ENCODE measurements at places on chromosomes 3 and 15.

DNA sequence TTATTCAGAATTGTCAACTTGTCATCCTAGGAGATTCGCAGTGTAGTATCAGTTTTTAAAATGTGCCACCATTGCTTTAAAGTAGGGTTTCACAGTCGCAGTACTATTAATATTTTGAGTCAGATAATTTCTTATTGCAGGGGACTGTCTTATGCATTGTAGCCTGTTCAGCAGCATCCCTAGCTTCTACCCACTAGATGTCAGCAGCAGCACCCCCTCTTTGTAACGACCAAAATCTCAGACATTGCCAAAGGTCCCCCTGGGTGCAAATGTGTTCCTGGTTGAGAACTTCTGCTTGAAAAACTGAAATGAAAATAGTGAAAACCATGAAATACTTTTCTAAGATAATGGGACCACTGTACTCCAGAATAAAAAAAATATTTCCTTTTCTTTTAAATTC lies 474.8 kb downstream of the CNTN3 start:
- no peak for DNase-seq

GRCh38 chr15:78177447-78177873 lies 28.3 kb downstream of the IDH3A start:
- no peak for DNase-seq

DNA sequence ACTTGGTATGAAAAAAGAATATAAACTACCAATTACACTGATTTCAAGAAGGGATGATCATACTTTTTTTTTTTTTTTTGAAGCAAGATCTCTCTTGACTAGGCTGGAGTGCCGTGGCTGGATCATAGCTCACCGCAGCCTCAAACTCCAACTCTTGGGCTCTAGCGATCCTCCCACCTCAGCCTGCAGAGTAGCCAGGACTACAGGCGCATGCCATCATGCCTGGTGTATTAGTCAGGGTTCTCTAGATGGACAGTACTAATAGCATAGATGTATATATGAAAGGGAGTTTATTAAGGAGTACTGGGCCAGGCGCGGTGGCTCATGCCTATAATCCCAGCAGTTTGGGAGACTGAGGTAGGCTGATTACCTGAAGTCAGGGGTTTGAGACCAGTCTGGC lies 11.5 kb upstream of the SEC11A start:
- no peak for DNase-seq

DNA sequence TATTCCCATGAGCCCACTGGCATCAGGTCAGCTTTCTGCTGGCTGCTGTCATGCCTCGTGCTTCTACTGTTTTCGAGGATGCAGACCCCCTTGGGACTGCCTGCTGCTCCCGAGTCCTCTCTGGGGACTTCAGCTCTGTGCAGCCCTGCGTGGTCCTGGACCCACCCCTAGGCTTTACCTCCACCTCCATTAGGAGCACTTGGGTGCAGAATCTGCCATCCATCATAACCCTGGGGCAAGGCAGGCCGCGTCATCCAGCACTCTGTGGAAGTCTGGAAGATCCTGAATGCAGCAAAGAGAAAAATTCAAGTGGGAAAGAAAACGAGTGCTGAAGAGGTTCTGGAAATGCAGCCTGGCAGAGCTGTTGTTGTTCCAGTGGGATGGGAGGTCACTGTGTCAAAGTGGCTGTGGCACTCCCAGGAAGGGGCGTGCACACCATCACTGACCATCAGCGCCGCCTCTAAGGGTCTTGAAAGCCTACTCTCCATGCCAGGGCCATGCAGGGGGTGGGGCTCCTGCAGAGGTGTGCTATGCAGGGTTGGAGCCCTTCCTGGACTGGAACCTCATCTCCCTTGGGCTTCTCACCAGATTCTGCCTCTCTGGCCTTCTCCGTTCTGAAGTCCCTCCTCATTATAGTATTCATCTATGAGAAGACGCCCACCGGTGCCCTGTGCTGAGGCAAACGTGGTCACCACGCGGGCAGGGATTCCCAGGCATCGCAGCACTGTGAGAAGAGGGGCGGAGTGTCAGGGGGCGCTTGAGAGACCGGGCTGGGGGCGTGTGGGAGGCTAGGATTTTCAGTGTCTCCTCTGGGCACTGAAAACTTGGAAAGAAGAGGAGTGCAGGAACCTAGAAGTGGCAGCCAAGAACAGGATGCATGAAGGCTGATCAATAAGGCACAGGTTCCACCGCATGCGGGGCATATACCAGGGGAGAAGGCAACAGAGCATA lies 12.5 kb downstream of the EPB42 start:
- no peak for DNase-seq

GRCh38 chr3:172557515-172558220 lies 34.4 kb upstream of the TNFSF10 start:
- DNase-seq, result no peak

GRCh38 chr3:11331101-11331500 lies 58.9 kb downstream of the ATG7 start:
- DNase-seq, result no peak

- DNase-seq, result no peak
These were observed 835.7 kb downstream of the OTOL1 start for GRCh38 chr3:162332344-162332743.

GRCh38 chr3:183354325-183354831 lies 74.0 kb downstream of the MCF2L2 start:
- no peak for DNase-seq

GRCh38 chr3:72615776-72616175 lies 232.5 kb downstream of the SHQ1 start:
- DNase-seq, result no peak

DNA sequence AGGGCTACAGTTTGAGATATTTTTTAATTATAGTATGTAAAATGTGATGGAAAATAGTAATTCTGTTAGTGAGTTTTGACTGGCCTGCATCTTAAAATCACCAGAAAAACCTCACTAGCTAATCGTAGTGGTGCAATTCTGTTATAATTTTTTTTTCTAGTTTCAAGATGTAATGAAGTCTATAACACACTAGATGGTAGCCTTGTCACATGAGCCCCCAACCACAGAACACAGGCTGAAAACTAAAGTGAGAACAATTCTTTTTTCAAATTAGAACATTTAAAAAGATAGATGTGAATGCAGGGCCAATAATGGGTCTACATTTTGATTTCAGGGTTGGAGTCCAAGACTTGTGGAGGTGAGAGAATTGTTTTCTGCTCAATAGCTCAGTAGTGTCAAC lies 83.3 kb upstream of the KCNH8 start:
- DNase-seq, result no peak
